ENCODE measurements at places on chromosomes 6 and 20.
A peak's percentile ranks its signal among the peaks of the same experiment; 100 is the strongest.

DNA sequence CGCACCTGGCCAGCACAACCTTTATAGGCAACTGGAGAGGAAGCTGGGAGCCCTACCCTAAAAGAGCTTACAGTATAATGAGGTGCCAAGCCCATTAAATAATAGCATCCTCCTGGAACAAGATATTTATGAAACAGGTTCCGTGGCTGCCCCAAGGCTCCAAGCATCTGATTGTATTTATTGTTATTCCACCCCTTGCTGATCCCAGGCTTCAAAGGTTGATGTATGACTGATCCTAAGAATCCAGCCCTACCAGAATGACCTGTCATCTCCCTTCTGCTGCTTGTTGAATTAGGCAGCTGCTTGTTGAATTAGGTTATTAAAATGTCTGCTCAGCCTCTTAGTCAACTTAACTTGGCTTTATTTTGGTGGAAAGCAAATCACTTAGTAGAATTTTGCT, 35.2 kb upstream of the SASH1 start:
- no peak for DNase-seq

DNA sequence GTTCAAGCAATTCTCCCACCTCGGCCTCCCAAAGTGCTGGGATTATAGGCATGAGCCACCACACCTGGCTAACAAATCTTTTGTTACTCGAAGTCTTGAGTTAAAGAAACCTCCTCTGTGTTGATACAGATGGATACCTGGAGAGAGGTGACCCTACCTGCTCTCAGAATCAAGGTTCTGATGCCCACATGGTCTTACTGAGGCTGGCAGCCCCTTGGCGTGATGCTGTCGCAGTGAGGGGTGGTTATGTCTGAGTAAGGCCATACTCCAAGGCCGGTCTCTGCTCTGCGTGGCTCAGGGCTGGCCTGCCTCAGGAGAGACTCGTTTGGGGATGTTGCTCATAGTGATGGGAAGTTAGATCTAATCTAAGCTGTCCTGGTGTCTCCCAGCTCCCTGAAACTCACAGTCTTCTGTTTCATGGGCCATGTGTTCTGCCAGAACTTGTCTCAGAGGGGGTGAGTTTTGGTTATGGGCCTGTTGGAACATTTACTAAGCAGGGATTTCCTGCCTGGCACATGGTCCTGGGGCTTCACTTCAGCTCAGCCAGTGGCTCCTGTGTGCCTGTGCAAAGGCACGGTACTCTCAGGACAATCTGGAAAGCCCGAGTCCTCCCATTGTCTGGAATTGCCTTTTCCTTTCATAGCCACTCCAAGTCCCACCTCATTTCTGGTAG, 17.5 kb upstream of the TRAF3IP2 start:
- no peak for DNase-seq

DNA sequence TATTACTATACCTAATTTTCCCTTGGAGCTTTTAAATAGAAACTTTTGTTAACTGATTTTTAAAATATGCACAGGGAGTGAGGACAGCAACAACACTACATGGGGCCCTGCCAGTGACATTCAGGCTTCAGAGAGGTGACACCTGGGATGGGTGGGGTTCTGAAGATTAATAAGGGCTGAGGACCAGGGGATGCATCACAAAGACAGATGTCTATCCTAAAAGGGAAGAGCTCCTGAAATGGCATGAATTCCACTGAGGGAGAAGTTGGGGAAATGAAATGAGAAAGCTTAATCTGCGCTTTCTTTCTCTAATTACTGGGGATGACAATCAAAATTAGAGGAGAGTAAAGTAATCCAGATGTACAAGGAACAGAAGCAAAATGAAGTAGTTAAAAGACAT, 162.8 kb downstream of the BTBD9 start:
- no peak for DNase-seq

- no peak for DNase-seq
These were observed 3.0 kb downstream of the VSTM2L start for GRCh38 chr20:37905671-37906613.

GRCh38 chr6:35183281-35183680, 30.5 kb upstream of the SCUBE3 start:
- DNase-seq = no peak

DNA sequence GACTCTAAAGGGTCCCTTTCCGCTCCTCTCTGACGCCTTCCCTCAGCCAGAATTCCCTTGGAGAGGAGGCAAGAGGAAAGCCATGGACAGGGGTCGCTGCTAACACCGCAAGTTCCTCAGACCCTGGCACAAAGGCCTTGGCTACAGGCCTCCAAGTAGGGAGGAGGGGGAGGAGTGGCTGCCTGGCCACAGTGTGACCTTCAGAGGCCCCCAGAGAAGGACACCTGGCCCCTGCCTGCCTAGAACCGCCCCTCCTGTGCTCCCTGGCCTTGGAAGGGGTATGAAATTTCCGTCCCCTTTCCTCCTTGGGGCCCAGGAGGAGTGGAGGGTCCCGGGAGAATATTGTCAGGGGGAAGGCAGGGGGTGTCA, 2.7 kb downstream of the VEGFA start:
- DNase-seq = no peak

DNA sequence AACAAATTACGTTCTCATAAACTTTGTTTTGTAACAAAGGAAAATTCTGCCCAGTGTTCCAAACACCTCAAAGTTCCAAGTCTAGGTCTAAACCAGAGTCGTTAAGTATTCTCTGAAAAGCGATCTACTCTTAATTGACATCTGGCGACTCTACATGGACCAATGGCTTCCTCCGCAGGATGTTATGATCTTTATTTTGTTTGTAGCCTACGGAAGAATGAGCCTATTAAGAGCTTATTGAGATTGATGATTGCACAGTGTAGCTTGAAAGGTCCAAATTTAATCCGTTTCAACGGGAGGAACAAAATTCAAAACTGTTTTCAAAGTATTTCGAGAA, 61.1 kb downstream of the FAM217A start:
- DNase-seq = no peak

- no peak for DNase-seq
These were observed 665.2 kb downstream of the DOK5 start for GRCh38 chr20:55140631-55141030.

DNA sequence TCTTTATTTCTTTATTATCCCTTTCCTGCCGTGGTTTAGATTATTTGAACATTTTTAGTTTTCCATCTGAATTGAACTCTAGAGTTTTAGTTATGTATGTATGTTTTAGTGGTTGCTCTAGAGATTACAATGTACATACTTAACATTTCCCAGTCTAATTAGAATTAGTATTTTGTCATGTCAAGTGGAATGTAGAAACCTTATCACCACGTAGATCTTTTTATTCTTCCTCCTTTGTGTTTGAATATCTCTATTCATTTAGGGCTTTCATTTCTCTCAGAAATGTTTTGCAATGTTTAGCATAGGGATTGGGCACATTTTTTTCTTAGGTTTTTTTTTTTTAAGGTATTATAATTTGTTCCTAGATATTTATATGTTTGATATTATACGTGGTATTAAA, 73.1 kb upstream of the EZR start:
- no peak for DNase-seq

GRCh38 chr20:14928083-14928482, 590.7 kb upstream of the FLRT3 start:
- no peak for DNase-seq

GRCh38 chr6:11278207-11278559, 45.7 kb upstream of the NEDD9 start:
- DNase-seq = peak; percentile 17

GRCh38 chr6:157045831-157046454, 268.8 kb downstream of the ARID1B start:
- DNase-seq = no peak

- no peak for DNase-seq
These were observed 12.9 kb downstream of the IPCEF1 start for GRCh38 chr6:154343473-154344308.

DNA sequence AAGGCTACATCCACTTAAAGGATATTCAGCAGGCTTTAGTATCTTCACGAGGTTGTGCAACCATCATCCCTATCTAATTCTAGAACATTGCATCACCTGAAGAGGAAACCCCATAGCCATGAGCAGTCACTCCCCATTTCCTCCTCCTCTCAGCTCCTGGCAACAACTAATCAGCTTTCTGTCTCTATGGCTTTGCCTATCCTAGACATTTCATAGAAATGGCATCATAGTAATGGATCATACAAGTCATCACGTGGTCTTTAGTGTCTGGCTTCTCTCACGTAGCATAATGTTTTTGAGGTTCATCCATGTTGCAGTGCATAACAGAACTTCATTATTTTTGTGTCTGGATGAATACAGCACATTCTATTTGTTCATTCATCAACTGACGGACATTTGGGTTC, 20.5 kb downstream of the SNAI1 start:
- peak; percentile 17 for DNase-seq

DNA sequence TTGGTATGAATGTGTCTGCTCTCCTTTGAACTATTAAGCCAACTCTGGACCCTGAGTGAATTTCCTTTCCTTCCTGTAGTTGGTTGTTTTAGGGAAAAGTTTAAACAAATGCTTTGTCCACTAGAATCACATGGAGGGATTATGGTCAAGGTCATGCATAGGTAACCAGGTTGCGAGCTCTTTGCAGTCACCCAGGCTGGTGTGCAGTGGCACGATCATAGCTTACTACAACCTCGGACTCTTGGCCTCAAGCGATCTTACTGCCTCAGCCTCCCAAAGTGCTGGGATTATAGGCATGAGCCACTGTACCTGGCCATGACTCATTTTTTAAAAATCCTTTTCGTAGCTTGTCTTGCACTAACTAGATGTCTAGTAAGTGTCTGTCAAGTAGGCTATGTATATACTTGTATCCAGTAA, 88.0 kb upstream of the SOX4 start:
- DNase-seq = no peak

GRCh38 chr20:840503-840857, 7.0 kb downstream of the FAM110A start:
- no peak for DNase-seq

DNA sequence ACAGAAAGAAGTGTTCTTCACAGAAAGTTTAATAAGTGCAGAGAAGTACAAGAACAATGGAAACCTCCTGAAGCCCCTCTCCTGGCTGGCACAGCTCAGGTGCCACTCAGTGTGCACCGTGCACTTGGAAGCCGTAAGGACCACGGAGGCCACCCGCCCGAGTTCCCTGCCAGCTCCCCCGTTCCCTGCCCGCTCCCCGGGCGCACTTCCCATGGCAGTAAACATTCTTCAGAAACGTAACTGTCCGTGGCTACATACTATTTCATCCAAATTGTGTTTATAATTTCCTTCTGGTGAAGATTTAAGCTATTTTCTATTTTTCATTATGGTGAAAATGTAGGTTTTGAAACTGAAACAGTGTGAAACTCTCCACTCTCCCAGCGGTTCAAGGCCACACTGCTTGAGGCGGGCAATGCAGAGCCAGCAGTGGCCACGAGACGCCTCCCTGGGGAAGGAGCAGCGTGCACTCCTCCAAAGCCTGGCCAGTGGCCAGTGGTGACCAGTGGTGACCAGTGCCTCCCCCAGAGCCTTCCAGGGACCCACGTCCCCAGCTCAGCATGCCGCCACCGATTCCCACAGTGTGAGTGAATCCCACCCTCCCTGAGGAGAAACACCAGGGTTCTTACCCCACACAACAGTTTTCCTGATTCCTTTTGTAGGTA, 46.4 kb downstream of the TAF4 start:
- DNase-seq = no peak

- DNase-seq = no peak
These were observed 15.2 kb upstream of the ROS1 start for GRCh38 chr6:117440706-117441525.

- DNase-seq = no peak
These were observed 100.7 kb upstream of the CD93 start for GRCh38 chr20:23186808-23187207.

- DNase-seq = peak; percentile 51
These were observed 1.6 kb downstream of the SAMD10 start for GRCh38 chr20:63977739-63978276.

- no peak for DNase-seq
These were observed 26.3 kb downstream of the GNL1 start for GRCh38 chr6:30530014-30530413.

DNA sequence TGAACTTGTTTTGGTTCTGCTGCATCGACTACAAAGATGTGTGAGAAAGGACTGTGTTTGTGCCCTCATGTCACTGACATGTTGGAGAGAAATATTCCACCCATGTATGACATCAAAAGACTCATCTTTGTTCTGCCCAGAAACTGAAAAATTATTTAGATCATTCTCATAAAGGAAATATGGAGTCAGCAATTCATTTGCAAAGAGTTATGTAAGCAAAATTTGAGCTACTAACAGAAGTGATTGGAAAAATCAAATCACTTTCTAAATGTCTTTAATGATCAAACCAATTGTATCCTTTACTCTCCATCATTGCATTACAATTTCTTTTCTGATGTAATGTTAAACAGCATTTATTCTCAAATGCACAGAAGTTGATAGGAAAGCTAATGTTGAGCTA, 19.3 kb downstream of the ADAT2 start:
- no peak for DNase-seq

GRCh38 chr6:41474213-41474933, 71.8 kb upstream of the FOXP4 start:
- no peak for DNase-seq

DNA sequence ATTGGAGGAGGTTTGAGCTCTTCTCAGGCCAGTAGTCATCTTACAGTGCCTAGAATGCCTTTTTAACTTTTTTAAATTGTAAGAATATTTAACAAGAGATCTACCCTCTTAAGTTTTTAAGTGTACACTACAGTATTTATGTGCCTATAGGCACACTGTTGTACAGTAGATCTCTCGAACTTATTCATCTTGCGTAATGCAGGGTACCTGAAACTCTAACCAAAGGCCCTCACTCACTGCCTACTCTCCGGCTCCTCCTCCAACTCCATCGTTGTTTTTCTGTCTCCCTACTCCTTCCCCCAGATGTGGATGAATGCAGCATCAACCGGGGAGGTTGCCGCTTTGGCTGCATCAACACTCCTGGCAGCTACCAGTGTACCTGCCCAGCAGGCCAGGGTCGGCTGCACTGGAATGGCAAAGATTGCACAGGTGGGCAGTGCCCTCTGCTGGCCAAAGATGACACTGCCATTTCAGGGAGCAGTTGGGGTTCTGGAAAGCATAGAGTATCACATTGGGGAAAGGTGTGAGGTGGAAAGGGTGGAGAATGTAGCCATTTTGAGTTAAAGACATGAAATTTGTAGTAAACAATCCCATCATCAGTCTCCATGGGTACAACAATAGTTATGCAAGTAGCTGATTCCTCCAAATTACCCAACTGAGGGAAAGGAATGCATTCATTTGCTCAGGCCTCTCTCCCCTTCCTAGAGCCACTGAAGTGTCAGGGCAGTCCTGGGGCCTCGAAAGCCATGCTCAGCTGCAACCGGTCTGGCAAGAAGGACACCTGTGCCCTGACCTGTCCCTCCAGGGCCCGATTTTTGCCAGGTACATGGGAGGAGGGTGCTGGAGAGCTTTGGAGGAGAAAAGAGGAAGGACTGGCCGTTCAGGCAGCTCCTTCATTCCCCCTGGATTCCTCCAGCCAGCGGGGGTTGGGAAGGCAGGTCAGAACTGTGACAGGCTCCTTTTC, 18.4 kb upstream of the ZNF76 start:
- DNase-seq = peak; percentile 74

GRCh38 chr6:158837684-158838625, 18.8 kb upstream of the EZR start:
- no peak for DNase-seq
